ENCODE measurements at places on chromosomes 3 and 15.

GRCh38 chr3:169929830-169930519 is 18.6 kb downstream of the SAMD7 start:
- no peak for DNase-seq

- no peak for DNase-seq
Observed at GRCh38 chr3:39279745-39280517, at the start of gene CX3CR1. Gene CX3CR1 (minus strand): TSS chr3:39280036. CDS start chr3:39266509, 13,527 bp downstream.

DNA sequence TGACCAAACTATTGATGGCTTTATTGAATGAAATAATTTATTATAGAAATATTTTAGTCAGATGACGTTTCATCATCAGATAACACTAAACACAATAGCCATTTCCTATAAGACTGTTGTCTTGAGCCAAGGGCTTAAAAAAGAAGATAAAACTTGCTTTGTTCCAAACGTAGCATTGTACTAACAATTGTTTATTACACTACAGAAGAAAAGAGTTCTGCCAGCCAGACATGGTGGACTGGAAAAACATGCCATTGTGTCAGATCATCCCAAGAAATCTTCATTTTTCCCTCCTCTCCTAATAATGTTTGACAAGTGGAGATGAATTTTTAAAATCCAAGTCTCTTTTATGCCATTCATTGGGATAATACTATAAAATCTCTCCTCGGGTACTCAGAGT is 203.3 kb downstream of the CDIN1 start:
- no peak for DNase-seq

DNA sequence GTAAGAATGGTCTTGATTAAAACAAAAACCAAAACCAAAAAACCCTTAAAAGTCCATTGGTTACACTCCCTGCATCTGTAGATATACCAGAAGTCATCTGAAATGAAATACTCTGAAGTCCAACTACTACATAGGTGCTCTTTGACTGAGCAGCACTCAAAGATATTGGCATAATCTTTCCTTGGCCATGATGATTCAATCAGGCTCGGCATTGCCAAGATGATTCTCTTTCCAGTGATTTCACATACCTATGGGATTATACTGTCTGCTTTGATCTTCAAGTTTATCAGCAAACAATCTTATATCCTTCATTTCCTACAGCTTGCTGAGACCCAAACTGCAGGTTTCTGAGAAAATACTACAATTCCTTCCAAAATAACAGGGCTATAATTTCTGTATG is 35.9 kb upstream of the DIPK2A start:
- DNase-seq, result no peak

DNA sequence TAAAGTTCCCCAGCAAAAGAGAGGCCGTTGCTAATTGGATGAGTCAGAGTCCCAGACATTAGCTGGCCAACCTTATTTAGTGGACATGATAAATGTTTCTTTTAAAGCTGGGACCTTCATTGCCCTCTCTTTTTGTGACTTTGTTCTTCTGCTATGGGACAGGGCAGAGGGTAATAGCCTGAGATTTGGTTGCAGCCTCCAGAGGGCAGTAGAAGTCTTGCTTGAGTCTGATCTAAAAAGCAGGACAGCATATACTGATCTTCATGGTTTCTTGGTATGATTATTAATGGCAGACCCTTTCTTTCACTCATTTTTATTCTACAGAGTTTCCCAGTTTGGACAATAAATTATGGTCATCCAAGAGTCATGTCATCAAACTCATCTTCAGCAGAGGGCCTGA is 25.1 kb upstream of the ZKSCAN7 start:
- DNase-seq, result no peak

DNA sequence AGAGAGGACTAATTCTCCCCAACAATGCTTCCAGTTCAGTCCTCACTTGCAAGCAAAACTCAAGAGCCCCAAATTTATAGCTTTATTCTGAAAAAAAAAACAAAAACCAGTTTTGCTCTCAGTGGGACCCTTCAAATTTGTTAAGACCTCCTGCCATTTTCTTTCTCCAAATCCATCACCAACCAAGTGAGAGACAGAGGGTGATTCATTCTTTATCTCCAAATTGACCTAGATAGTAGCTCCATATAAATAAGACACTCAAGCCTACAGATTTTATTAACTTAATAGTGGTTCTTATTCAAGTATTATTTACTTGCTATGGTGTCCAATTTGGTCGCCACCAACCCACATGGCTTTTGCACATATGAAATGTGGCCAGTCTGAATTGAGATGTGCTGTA is 195.8 kb downstream of the RORA start:
- no peak for DNase-seq

DNA sequence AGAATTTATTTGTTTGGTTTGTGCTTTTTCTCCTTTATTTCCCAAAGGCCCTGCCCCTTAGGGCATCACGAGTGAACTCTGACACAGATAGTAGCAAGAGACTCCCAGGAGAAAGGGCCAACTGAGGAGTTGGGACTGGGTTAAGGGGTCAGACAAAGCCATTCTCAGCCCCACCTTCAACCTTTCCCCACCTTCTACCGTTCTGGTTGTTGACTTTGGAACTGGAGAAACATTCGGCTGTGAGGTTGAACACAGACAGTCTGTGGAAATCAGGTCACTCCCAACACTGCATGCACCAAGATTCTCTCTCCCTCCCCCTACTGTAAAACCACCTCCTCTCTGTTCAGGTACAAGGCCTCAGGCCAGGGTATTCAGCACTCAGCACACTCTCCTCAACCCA is 3.9 kb upstream of the BDH1 start:
- DNase-seq, result no peak

DNA sequence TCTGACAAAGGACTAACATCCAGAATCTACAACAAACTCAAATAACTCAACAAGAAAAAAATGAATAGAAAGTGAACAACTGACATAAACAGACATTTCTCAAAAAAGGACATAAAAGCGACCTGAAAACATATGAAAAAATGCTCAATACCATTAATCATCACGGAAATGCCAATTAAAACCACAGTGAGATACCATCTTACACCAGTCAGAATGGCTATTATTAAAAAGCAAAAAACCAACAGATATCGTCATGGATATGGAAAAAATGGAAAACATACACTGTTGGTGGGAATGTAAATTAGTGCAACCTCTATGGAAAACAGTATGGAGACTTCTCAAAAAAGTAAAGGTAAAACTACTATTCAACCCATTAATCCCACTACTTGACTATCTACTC is 53.3 kb downstream of the ZNF385D start:
- DNase-seq, result no peak

GRCh38 chr15:91291673-91292072 is 191.6 kb downstream of the SV2B start:
- no peak for DNase-seq

DNA sequence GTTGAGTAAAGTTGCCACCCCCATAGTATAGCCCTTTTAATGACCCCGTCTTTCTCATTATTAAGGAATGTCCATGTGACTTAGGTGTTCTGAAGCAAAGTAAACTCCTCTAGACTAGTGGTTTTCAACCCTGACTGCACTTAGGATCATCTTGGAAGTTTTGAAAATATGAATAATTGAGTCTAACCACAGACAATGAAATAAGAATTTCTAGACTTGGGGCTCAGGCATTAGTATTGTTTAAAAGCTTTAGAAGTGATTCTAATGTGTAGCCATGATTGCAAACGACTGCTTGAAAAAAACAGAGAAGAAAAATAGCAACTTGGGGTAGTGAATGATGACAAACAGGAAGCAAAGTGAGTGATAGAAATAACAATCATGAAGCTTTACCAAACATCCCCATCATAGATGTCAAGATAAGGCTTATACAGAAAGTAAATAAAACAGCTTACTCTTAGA is 35.0 kb downstream of the ALCAM start:
- no peak for DNase-seq

DNA sequence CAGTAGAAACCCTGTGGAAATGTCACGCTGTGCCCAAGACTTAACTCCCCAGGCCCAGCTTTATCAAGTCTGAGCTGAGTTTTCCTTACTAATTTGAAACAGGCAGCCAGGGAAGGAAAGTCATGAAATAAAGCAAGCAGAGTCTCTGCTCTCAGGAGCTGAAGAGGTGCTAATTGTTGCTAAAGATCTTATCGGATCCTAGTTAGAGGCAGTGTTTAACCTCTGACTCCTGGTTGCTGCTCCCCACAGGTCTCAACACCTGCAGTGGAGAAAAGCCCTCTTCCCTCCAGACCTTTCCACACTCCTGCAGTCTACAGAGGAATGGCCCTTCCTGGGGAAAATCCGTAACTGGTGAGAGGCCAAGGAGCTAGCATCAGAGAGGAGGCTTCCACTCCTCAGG is 628.2 kb downstream of the NTRK3 start:
- DNase-seq, result no peak

DNA sequence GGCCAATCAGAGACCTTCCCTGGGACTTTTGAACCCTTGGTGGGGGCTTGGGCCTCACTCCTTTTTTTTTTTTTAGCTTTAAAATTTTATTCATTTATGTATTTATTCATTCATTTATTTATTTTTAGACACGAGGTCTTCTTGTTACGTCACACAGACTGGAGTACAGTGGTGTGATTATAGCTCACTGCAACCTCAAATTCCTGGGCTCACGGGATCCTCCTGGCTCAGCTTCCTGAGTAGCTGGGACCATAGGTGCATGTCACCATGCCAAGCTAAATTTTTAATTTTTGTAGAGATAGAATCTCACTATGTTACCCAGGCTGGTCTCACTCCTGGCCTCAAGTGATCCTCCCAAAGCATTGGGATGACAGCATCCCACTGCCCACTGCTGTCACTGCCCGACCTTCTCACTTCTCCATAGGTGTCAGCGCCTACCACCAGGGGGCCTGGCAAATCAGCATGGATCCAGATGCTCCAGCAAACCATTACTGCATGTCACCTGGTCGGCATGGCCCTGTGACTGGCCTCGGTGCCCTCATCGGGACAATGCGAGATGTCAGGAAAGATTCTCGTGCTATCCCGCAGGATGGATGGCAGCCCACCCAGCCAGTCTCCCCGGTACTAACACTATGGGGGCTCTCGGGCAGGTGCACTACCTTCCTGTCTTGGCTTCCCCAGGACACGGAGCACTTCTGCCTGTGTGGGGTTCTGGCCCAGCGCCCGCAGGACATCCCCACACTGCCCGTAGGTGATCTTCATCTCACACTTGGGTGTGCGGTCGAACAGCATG is 3.0 kb downstream of the MYL3 start:
- no peak for DNase-seq

DNA sequence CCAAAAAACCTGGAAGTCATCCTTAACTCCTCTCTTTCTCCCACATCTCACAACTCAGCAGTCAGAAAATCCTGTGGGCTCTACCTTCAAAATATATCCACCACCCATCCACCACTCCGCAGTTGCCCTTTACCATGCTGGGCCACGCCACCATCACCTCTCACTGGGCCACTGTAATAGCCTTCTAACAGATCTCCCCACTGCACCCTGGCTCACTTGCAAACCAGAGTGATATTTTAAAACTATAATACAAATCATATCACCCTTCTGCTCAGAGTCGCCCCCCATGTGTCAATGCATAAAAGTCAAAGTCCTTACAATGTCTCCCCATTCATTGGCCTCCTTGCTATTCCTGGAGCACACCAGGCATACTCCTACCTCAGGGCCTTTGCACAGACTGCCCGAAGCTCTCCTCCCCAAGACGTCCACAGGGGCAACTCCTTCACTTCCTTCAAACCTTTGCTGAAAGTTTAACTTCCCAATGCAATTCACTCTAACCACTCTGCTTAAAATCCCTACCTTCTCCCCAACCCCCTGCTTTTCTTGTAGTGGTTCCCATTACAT is 1.5 kb upstream of the LIPC start:
- no peak for DNase-seq

GRCh38 chr3:53846134-53846850 is at the start of the genes CHDH and IL17RB:
Gene CHDH (minus strand): TSS chr3:53846419. CDS start chr3:53824008, 22,411 bp downstream.
Gene IL17RB (plus strand): TSS chr3:53846568. CDS start chr3:53846589, 21 bp downstream.
- no peak for DNase-seq

- DNase-seq, result no peak
Observed at GRCh38 chr3:45055032-45055410, 28.9 kb downstream of the CLEC3B start.

GRCh38 chr15:74207652-74208440 is 5.3 kb upstream of the STRA6 start:
- DNase-seq, result no peak

- peak; percentile 48 for DNase-seq
Observed at GRCh38 chr3:182814419-182815062, 21.2 kb downstream of the ATP11B start.

GRCh38 chr15:42401544-42402454 is 42.5 kb downstream of the CAPN3 start:
- DNase-seq, result no peak

DNA sequence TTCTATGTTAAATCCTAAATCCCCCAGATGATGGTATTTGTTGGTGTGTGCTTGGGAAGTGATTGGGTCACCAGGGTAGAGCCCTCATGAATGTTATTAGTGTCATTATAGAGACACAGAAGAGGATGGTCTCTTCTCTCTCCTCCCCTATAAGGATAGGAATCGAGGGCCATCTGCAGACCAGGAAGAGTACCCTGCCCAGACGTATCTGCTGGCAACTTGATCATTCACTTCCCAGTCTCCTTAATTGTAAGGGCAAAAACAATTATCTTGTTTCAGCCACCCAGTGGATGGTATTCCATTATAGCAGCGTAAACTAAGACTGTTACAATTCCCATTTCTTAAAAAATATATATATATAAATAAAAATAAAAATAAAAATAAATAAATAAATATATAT is 892.2 kb downstream of the SI start:
- DNase-seq, result no peak

DNA sequence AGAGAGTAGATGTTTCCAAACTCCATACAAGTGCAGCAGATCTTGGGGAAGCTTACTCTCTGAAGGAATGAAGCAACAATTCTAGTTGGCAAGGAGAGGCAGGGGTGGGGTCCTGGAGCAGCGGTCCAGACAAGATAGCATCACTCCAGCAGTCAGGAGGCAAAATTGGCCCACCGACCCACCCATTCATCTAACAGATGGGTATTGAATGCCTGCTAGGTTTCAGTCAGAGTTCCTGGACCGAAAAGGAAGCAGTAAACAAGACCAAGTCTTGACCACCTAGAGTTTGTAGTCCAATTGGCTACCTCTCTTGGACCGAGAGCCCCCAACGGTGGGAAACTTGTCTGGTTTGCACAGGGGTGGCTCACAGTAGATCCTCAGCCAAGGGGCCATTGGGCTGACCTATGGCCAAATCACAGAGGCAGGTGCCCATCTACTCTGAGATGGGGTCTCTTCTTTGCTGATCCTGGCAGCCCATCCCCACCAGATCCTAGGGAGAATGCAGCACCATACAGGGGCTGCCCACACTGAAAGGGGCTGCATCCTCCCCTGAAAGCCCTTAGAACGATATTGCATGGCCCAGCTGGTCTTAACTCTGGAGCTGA is 74.3 kb downstream of the CORO2B start:
- DNase-seq, result no peak

DNA sequence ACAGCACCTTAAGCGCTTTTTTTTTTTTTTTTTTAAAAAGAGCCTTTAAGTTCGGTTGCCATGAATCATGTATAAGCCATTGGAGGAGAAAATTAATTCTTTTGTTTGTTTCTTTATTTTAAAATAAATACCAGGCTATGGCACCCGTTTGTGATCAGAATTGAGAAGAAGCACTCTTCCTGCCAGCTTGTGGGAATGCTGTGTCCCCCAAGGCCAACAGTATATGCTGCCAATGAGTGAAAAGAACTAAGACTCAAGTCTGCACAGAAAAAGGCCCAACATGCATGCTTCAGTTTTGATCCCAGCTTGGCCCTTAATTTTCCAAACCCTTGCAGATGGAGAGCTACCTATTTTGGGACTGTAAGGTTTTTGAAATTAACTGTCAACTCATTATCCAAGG is 90.5 kb downstream of the LRRC3B start:
- no peak for DNase-seq

- DNase-seq, result no peak
Observed at GRCh38 chr3:14224895-14225294, 46.3 kb downstream of the LSM3 start.

- DNase-seq, result no peak
Observed at GRCh38 chr15:59550530-59550929, 61.1 kb upstream of the GCNT3 start.

- DNase-seq, result no peak
Observed at GRCh38 chr3:100150473-100150872, 36.2 kb upstream of the FILIP1L start.
